ENCODE measurements at places on chromosomes 2 and 18.

- DNase-seq = no peak
Measured at GRCh38 chr2:9974343-9974742, 22.9 kb downstream of the GRHL1 start.

- peak; percentile 16 for DNase-seq
Measured at GRCh38 chr2:151182899-151183809, 78.5 kb downstream of the RBM43 start.

DNA sequence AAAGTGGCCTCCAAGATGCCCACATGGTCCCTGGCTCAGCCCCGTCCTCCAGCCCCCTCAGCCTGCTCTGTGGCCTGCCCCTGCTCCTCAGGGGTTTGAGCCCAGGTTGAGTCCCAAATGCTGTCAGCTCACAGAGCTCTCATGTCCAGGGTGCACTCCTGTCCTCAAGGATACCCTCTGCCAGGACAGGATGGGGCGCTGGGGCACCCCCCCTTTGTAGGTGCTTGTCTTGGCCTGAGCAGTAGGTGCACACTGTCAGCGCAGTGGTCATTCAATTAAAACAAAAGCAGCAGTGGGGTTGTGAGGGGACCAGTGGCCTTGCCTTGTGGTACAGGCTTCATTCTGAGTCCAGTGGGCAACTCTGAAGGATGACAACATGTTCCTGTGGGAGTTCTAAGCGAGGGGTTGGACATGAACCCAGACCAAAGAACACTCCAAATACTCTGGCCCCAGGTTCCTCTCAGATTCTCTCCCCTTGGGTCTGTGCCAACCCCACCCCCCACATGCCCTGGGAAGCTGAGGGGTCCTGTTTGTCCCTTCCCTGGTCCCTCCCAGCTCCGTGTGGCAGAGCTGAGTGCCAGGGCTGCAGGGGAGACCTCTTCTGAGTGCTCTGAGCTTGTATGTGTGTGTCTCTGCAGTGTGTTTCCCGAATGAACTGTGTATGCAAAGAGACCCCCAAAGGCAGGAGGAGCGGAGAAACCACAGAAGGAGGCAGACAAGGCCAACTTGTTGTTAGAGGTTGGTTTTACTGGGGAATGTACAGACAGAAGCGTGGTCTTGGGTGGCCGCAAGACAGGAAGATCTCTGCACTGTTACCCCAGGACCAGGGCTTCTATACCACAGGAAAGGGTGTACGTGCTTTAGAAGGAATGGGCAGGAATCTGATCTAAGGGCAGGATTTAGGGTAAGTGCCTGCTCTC is 155.6 kb upstream of the HS6ST1 start:
- DNase-seq = no peak

- no peak for DNase-seq
Measured at GRCh38 chr2:21046506-21046905, 2.6 kb upstream of the APOB start.

DNA sequence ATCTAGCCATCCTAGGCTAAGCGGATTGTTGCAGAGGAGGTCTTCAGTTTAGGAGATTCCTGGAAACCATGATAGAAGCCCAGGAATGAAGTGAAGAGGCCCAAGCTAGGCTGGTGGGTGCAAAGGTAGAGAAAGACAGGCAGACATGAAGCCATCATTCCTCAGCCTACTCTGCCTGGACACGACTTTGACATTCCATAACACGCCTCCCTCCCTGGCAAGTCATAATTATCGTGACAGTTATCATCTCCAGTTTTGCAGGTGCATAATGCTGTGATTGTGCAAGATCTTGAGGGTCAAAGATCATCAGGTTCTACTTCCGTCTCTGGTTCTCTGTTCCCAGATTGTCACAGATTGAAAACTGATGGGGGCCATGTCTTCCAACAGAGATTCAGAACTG is 15.2 kb upstream of the FZD5 start:
- no peak for DNase-seq

- DNase-seq = no peak
Measured at GRCh38 chr2:106038601-106039375, 155.3 kb downstream of the UXS1 start.

DNA sequence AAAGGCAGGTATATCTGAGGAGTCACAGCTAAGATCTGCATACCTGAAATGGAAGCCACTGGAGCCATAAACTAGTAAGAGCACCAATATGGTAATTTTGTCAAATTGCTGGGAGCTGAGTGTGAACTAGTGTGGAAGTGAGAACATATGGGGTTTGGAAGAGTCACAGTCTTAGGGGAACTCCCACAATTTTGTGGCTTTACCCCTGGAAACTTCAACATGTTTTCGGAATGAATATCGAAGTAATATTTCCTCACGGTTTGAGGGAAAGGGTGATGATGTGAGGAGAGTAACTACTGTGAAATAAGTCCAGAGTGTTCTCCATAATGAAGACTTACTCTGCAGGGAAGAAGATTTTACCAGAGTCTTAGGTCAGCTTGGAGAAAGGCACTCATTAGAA is 565.9 kb downstream of the RIT2 start:
- DNase-seq = no peak

- DNase-seq = no peak
Measured at GRCh38 chr2:165275932-165276331, 36.7 kb downstream of the SCN2A start.

DNA sequence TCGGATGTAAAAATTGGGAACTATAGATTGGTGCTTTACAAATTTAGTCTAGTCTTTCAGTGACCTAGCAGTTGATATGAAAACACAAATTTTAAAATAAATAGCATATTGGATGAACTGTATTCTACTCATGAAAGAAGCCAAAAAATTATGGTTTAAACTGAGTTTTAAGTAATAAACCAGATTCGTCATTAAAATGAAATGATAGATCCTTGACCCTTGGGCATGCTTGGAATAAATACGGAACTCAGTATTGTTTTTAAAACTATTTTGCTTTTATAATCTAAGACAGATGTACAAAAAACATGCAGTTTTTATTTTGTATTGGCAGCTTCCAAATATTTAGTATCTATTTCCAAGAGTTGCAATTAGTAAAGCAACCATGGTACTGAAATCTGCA is 34.6 kb upstream of the TBR1 start:
- DNase-seq = no peak

- DNase-seq = peak; percentile 75
Measured at GRCh38 chr2:100104718-100105677, 37.4 kb downstream of the AFF3 start.

DNA sequence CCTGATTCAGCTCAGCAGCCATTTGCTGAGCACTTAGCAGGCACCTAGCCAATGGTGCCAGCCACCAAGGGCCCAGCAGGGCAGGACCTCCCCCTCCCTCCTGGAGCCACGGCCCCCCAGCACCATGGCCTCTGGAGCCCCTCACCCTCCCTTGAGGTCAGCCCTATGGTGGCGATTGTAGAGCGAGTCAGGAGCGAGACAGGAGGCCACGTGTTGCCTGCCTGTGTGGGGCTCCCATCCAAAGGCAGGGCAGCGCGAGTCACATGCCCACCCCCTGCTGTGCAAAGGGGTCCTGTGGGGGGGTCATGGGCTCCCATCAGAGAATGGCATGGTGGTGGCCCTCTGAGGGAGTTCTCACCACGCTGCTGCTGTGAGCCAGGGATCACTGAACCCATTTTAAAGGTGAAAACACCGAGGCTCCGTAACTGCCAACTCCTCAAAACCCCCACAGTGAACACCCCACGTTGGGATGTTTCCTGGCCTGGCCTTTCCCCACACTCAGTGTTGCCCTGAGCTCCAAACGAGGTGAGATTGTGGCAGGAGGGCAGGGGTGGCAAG is 35.6 kb downstream of the RAMP1 start:
- no peak for DNase-seq

DNA sequence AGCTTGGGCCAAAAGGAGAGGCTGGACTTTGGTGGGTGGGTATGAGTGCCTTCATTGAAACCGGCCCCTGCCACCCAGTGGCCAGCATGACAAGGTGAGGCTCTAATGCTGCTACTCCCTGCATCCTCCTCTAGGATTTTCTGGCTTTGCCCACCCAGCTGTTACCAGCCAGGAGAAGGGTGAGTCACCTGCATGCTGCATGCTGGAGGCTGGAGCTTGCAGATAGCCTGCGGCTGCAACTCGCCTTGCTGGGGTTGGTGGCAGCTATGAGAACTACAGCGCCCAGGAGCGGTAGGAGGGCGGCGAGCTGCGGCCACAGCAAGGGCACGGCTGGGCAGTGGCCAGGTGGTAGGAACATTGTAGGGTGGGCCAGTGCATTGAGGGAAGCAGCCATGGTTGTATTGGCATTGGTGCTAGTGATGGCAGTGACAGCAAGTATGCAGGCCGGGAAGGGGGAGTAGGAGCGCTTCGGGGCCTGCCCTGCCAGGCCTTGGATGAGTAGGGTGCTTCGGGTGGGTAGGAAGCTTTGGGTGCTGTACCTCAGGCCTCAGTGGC is 75.4 kb upstream of the SLC35G4 start:
- DNase-seq = no peak

DNA sequence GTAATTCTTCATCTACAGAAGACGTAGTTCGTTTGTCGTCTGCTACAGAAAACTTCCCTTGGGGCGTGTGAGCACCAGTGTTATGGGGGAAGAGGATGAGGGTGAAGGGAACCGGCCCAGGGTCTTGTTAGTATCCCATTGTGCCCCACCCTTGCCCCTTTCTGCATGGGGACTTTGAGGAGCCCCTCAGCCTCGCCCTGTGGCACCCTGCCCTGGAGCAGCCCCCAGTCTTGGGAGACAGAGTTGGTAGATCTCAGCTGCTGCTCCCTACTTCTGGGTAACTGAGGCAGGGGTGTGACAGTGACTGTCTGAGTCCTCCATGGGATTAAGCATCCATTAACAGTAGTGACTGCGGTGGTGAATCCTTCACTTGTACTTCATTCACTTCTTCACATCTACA is 50.1 kb downstream of the RNF144A start:
- no peak for DNase-seq

- DNase-seq = no peak
Measured at GRCh38 chr2:71563872-71564271, 110.5 kb downstream of the DYSF start.

GRCh38 chr18:11047817-11048216 is 101.6 kb downstream of the PIEZO2 start:
- no peak for DNase-seq

GRCh38 chr2:186380805-186381204 is 105.3 kb upstream of the ZC3H15 start:
- DNase-seq = no peak

DNA sequence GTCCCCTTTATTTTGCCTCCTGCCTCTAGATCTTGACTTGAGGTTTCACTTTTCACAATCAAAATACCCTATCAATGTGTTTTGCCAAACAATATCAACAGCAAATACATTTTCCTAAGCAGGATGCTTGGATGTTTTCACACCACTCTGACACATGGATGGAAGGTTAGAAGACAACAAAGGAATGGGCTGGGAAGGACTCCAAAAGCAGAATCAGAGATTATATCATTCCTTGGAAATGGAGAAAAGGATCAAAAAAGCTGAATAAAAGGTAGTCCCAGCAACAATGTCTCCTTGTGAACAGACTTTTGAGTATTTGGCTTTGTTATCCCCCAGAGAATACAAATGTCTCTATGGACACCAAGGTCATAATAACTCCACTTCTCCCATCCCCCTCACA is 170.8 kb downstream of the ETAA1 start:
- no peak for DNase-seq

DNA sequence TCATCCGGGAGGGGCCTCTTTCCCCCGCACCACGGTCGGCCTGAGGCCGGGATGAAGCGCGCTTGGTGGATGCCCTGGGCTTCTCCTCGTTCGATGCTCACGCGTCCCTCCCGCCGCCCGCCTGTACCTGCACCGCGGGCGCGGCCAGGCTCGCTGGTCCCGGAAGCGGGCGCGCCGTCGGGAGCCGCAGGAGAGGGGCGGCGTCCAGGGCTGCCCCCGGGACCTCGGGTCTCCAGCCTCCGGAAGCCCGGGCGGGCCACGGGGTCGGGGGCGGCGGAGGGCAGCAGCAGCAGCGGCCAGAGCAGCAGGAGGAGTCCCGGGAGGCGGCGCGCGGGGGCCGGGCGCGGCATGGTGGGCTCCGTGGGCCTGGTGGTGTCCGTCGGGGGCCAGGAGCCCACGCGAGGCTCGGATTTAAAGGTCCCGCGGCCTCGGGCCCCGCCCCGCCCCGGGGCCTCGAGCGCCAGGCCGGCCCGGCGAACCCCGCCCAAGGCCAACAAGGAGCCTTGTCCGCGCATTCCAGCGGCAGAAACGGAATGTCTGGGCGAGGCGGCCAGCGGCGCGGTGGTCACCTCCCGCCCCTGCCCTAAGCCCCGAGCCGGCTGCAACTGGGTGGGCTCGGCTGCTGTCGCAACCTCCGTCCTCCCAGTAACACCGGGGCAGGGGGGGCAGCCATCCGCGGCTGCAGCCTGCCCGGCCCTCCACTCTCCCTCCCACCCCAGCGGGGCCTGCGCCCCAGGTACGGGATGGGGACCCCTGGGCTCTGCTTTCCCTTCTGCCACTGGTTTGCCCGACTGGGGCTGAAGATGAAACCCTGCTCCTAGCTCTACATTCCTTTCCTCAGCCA is at the start of gene MATN3:
Gene MATN3 (minus strand): TSS at position 387 of the 844 bp plus-strand sequence. CDS start 37 bp downstream, at position 350.
- peak; percentile 82 for DNase-seq

DNA sequence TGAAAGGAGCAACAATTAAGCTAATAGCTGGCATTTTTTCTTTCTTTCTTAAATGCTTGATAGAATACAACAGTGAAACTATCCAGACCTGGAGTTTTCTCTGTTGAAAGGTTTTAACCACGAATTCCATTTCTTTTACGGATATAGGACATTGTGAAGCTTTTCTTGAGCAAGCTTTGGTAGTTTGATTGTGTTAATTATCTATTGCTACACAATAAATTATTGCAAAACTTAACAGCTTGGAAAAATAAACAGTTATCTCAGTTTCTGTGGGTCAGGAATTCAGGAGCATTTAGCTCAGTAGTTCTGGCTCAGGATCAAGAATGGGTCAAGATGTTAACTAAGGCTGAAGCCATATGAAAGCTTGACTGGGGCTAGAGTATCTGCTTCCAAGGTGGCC is 11.7 kb downstream of the PHOSPHO2 start:
- no peak for DNase-seq

DNA sequence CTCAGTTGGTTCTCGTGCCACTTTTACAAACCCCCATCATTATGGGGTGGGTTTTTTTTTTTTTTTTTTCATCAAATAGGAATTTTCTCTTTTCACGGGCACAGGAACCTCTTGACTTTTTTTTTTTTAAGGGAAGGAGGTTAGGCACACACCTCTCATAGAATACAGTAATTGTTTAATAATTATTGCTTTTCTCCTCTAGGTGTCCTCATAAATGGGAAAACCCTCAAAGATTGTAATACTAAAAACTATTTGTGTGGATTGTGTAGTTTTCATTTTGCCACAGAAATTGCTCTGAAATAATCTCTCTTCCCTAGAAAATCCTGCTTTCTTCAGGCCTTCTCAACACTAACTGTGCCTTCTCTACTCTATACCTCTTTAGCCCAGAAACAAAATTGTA is 147.3 kb downstream of the GREB1L start:
- no peak for DNase-seq

DNA sequence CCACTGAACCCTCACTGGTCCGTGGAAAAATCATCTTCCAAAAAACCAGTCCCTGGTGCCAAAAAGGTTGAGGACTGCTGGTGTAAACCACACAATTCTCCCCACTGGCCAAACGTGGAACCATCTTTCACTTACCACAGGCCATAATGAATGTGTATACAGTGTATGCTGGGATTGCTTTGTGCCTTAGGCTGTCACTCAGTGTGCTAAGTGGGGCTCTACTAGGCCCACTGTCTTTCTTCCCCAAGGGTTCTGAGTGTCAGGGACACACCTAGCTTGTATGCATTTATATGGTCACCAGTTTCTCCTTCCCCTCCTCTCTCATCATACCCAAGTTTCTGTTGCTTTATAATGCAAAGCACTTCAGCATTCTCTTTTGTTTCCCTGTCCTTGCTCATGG is 27.2 kb downstream of the SCYGR8 start:
- no peak for DNase-seq

Data from nephron progenitor cell (in vitro differentiated cells).